Urinary bladder (tissue), 4 donors: ENCODE measurements at places on chromosomes 11 and 22. TPM values are rescaled to one million over a fixed set of nuclear protein-coding genes. Genes with fewer than 3 reads are reported as not detected.

DNA sequence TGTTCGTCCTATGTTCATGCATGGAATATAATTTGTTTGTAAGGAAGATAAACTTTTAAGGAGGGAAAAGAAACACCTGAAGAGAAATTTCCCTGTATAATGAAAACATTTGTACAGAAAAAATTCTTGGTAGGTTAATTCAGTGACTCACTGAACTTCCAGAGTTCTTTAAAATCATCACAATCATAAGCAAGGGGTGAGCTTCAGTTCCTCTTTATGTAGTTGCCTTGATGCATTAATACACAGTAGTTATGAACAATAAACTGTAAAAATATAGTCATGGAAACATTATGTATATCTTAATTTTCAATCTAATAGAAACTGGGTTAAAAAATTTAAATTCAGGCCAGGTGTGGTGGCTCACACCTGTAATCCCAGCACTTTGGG, 1.1 kb upstream of the C11orf65 start:
- no peak for DNase-seq

DNA sequence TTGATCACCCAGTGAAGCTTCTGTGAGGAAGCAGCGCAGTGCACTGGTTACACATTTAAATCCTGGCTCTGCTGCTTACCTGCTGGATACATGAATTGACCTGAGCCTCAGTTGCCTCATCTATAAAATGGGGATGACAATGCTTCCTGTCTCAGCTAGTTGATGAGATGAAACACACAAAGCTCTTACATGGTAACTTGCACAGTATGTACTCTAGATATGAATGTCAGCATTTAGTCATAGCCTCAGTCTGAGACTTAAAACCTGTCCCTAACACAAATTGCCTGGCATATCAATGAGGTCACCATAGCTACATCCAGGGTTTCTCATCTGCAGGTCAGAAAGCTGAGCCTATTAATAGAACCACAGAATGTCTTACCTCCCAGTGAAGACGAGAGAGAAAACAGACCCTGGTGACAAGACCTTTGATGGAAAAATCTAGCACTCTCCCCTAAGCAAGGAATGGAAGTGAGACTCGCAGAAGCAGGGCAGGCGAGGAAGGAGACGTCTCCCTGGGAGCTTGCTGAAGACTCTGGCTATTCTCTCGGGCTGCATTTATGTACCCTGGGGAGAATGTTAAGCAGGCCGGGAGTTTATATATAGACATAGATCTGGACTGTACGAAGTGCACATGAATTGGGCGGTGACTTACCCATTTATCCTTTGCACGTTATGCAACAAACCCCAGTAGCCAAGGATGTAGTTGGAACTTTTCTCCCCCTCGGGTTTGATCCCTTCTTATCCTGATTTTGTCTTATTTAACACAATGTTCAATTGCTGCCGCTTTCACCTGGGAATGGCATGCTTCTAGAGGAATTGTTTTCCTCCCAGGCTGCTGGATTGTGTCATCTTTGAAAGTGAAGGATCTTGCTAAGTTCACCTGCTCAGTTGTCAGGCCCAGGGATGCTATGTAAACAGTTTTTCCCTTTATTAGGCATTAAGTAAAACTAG, 18.0 kb downstream of the SDHAF2 start:
- no peak for DNase-seq

GRCh38 chr22:19706661-19707151, 7.6 kb upstream of the SEPTIN5 start:
- no peak for DNase-seq

GRCh38 chr11:2074266-2074825, 64.8 kb downstream of the IGF2 start:
- no peak for DNase-seq

DNA sequence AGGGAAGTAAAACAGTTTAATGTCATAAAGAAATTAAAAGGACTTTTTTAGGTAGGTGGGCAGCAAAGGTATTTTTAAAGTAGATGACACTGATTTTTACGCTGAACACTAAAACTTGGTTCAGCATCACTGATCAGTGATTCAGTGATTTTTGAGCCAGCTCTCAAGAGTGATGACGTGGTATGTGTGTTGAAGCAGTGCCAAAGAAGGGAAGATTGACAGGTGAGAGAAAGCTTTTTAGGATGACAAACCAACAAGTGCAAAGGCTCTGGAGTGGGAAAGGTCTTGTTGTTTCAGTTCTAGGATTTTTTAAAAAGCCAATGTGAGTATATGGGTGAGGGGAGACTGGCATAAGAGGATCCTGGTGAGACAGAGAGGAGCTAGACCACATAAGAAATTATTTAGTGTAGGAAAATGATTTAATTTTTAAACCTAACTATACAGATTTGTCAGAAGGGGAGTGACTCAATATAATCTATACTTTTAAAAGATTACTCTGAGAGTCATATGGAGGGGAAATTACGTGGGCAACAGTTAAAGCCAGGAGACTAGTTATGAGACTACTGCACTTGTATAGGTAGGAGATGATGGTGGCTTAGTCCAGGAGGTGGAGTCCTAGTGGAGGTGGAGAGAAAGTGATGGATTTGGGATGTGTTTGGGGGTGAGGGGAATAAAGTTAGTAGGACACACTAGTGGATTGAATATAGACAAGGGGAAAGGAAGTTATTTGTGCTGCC, 17.6 kb upstream of the CALCB start:
- no peak for DNase-seq

DNA sequence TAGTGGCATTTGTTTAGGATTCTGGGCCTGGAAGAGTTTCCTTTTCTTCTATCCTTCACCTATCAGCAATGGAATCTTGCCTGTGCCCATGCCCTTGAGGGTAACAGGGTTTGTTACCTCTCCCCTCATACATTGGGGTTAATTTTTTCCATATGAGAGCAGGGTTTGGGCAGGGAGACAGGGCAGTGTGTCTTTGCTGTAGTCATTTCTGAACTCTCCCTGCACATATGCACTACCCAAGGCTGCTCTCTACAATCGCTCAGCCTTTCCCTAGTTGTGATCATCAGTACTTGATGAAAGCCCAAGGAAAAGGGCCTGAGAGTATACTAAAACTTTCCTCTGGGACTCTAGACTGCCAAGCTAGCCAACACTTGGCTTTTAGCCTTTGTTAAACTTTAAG, 95.7 kb downstream of the LRRC32 start:
- DNase-seq, result no peak

DNA sequence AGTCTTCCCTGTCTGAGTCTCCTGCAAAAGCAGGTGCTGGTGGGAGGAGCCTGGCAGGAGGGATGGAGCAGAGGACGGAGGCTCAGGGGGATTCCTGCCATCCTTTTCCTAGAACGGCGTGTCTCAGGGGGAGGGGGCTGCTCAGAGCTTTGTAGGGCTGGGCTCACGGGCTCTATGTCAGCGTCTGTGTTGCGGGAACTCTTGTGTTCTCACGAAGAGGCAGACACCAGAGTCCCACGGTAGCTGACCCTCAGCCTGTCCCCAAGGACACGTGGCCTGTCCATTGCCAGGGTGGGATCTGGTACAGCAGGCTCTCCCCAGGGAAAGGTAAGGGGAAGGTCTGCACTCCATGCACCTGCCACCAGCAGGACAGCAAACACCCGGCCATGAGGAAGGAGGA, 1505.2 kb downstream of the TBC1D22A start:
- no peak for DNase-seq

DNA sequence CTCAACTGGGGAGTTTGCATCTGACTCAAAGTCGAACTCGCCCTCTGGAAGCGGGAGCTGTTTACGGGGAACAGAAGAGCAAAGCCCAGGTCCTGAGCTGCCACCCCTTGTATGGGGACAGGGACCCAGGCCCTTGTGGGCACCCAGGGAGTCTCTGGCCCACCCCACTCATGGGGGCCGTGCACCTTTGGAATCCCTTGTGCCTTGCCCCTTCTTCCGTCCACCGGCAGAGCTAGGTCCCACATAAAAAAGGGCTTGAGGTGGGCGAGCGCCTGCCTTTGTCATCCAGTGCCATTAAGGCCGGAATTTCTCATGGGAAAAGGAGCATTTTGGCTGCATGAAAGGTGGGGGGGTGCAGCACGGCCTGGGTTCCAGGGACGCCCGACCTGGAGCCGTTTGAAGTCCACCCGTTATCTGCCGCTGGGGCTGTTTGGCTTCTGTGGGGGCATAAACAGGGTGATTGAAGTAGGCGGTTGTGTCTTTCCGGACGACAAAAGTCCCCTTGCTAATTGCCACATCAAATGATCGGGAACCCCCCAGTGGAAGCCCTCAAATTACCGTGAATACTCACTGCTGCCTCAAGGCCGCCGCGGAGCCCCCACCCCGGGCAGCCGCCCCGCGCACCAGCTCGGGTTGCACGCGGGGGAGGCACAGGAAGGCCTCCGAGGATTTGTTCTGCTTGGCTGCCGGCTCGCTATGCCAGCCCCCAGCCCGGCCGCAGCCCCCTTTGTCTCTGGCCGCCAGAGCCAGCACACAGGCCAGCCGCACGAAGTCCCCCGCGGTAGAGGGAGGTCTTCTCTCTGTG, 49.0 kb upstream of the FGF3 start:
- no peak for DNase-seq

GRCh38 chr11:48161951-48162884, 54.4 kb upstream of the OR4B1 start:
- no peak for DNase-seq

- no peak for DNase-seq
These were observed 1223.6 kb downstream of the LRRC4C start for GRCh38 chr11:40235841-40236240.

DNA sequence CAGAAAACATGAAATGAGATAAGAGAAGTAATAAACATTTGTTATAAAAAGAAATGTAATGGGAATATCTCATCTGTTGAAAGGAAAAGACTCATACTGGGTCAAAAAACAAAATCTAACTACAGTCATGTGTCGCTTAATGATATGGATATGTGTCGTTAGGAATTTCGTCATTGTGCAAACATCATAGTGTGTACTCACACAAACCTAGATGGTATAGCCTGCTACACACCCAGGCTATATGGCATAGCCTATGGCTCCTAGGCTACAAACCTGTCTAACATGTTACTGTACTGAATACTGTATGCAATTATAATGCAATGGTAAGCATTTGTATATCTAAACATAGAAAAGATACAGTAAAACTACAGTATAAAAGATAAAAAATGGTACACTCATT, 89.8 kb upstream of the ZC3H12C start:
- DNase-seq, result no peak

GRCh38 chr11:75867778-75868374, 52.9 kb downstream of the UVRAG start:
- DNase-seq, result peak; percentile 29

- DNase-seq, result no peak
These were observed 61.2 kb downstream of the GUCY1A2 start for GRCh38 chr11:106957030-106957482.

Gene HEPN1
- not detected for polyA plus RNA-seq

Gene ANO5
- 2.7 TPM for polyA plus RNA-seq
